ENCODE measurements at places on chromosomes 6 and 20.
A peak's percentile ranks its signal among the peaks of the same experiment; 100 is the strongest.

DNA sequence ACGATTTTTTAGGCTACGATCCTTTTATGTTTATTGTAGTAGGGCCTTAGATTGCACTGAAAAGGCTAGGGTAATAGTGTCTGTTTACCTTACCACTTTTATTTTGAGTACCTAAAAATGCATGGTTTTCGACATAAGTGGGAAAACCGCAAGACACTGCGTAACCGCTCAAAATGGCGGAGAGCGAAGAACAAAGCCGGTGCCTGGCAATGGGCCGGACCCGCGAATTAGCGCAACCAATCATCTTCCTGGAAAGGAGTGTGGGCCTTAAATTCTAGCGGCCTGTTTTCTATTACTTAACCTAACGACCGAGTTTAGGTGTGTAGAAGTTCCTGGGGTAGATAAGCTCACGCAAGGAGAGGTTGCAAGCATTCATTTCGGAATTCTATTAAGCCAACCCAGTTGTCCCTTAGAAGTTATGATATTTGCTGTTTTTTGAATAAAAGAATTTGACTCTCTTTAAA is 118.0 kb downstream of the HFE start:
- peak; percentile 88 for DNase-seq

DNA sequence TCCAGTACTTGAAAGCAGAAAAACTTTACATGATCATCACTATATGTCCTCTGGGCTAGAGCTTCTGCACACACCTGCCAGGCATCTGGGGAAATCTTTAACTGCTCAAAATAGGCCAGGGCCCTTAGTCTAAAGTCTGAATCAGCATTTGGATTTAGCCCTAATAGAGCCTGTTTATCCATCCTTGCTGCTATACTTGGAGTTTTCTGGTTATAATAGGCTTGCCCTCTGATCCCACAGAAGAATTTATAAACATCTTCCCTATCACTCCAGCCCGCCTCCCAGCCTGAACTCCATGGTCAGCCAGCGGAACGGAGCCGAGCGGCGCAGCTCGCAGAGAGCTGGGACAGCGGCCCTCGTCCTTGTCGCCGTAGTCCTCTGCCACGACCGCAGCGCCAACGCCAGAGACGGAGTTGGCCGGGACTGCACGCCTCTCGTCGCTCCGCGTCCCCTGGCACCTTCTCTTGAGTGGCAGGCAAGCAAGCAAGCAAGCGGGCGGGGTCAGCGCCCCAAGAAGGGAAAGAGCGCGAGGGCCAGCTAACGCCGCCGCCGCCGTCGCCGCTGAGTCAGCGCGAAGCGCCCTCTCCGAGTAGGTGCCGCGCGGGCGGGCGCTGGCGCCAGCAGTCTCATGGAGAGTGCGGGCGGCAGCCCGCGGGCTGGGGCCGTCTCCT is 25.4 kb upstream of the ASIP start:
- peak; percentile 6 for DNase-seq

GRCh38 chr6:150565945-150566344 is 33.7 kb upstream of the PLEKHG1 start:
- DNase-seq: no peak

DNA sequence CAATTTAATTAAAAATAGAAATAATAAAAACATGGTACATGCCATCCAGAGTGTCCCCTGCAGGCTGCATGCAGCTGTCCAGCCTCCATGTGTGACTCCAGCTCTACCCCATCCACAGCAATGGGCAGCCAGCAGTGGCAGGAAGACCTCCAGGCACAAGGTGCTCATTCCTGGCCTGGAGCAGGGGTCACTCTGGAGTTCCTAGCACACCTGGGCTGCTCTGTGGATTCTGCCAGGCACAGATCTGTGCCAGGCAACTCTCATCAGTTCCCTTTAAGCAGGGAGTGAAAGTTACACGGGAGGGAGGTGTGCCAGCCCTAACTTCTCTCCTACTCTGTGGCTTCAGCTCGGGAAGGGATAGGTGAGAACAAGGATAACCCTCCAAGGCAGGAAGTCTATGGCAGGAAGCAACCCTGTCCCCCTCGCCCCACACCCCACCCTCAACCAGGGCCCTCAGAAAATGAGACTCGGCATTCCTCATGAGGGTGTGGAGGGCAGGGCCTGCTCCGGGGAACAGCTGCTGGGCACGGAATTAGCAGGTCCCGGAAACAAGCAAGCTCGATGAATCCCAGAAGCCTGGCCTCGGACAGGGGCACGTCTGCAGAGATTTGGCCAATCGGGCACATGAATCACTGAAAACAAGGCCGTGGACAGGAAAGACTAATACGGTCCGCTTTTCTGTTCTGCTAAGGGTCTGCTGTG is 10.0 kb downstream of the JPH2 start:
- DNase-seq: no peak

DNA sequence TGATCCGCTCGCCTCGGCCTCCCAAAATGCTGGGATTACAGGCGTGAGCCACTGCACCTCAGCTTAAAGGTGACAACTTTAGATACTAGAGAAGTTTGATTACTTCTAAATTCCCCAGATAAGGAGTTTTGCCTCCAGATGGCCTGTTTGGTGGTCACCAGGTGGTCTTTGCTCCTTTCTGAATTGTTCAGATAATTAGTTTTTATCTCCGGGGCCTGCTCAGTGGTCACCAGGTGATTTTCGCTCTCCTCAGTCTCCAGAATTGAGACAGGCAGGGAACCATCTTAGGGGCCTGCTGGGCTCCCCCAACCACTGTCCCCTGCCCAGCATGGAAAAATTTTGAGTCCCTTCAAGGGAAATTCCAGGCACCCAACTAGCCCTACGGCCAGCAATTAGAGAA is 62.6 kb downstream of the GPR6 start:
- no peak for DNase-seq

DNA sequence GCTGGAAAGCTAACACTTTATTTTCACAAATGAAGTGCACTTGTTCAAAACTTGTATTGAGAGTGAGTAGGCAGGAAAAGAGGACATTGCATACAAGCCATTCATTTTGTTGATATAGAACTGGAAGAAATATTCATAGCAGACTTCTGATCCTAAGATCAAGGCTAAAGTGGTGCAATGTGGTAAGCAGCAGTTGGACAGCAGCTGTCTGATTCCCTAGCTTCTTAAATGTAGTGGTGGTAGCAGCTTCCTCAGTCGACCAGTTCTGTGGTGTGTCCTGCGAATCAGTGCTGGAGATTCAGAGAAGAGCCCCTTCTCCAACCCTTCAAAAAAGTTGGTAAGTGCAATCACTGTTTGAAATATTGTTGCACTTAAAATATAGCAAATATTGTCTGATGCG is 281.7 kb upstream of the GJE1 start:
- no peak for DNase-seq

DNA sequence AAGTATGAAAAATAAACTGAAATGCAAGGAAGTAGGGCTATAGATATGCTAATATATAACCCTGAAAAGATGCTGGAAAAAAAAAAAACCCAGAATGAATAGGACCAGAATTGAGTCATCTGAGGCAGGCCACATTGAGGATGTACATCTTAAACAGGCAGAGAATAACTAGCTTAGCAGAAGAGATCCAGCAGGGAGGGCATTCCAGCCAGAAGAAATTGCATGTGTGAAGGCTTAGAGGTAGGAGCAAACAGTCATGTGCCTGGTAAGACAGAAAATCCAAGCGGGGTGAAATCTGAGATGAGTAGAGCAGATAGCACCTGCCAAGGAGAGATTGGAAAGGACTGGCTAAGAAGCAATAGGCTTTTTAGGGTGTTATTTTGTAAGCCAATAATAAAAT is 2.6 kb downstream of the COL19A1 start:
- no peak for DNase-seq

DNA sequence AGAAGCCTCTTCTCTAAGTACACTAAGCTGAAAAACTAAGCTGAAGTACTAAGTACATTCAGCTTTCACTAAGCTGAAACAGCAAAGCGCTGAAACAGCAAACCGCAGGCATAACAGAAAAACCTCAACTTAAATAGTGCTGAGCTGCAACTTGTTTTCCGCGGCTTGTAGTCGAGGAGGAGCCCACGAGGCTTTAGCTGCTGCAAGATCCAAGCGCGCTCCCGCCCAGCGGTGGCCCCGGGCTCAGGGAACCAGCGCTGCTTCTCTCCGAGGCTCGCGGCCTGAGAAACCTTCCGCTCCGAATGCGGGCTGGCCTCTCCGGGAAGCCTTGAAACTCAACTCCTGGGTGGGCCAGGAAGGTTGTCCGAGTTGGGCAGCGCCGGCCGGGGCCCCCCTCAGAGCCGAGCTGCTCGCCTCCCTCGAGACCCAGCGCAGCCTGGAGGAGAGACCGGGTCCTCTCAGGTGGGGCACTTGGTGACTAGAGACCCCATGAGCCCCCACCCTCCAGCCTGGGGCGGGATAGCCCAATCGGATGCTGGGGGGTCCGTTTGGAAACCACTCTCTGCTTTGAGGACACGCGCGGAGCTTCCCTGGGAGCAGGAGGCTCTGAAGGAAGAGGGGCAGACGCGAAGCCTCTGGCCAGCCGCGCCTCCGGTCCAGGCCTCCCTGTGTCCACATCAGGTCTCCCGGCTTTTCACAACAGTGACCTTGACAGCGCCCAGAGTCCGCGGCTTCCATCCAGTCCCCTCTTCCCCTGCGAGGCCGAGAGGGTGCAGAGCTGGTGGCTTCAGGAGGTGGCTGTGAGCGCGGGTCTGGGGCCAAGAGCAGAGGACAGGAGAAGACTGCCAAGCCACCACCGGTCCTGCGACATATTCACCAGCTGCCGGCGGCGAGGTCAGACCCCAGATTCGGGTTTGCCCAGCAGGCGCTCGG is 38.1 kb upstream of the HLA-E start:
- DNase-seq: peak; percentile 65

DNA sequence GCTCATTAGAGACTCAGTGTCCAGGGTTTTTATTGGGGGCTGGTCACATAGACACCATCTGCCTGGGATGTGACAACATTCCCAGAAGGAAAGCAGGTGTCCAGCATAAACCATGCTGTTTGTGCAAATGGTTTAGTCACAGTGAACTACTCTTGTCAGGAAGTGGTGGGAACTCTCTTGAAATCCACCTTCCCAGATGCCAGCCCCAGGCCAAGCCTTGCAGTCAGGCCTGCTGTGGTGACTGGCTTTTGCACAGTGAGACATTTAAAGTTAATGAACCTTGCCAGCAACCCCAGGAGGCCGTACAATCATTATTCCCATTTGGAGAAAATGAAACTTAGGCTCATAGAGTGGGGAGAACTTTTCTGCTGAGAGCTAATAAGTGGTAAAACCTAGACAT is 242.5 kb upstream of the KCNG1 start:
- no peak for DNase-seq

GRCh38 chr20:55103188-55103587 is 627.8 kb downstream of the DOK5 start:
- no peak for DNase-seq

DNA sequence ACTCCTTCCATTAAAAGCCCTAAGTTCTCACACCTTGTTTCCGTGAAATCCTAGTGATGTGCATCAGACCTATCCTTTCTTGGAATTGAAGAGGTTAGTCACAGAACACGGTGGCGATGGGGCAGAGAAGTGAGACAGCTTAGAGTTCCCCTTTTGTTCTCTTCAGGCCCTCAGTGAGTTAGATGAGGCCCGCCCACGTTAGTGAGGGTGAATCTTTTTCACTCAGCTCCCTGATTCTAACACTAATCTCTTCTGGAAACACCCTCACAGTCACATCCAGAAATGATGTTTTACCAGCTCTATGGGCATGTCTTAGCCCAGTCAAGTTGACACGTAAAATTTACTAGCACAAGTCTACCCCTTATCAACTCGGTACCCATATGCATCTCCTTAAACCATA is 172.7 kb upstream of the NOX3 start:
- DNase-seq: no peak

DNA sequence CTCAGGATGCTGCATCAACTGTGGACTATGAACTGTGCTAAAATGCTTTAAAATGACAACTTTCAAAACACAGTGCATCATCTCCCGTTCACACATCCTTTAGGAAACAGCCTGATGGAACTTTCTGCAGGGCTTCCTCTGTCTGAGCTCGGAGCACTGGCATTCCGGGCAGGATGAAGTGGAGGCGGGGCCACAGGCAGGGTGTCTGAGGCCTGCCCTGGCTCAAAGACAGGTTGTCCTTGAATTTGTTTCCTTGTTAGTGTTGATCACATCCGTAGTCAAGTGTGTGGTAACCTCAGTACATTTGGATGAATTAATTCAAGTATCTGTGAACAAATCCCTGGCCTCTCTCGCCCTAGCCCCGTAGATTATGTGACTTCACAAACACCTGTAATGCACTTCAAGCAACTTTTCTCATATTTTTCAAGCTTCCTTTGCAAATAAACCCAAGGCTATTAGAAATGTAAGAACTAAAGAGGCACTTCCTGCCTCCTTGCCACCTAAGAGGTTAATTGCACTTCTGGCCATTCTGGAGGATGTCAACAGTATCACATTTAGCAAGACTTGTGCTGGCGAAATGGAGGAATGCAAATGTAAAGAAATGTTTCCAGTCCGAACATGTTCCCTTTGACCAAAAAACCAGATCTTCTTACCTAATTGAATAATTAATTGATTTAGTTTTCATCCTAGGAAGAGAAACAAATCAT is 3.1 kb downstream of the CD93 start:
- no peak for DNase-seq

- no peak for DNase-seq
Measured at GRCh38 chr20:1874450-1875182, 20.6 kb upstream of the SIRPA start.

- DNase-seq: no peak
Measured at GRCh38 chr20:53316206-53316937, 277.3 kb downstream of the ZNF217 start.

DNA sequence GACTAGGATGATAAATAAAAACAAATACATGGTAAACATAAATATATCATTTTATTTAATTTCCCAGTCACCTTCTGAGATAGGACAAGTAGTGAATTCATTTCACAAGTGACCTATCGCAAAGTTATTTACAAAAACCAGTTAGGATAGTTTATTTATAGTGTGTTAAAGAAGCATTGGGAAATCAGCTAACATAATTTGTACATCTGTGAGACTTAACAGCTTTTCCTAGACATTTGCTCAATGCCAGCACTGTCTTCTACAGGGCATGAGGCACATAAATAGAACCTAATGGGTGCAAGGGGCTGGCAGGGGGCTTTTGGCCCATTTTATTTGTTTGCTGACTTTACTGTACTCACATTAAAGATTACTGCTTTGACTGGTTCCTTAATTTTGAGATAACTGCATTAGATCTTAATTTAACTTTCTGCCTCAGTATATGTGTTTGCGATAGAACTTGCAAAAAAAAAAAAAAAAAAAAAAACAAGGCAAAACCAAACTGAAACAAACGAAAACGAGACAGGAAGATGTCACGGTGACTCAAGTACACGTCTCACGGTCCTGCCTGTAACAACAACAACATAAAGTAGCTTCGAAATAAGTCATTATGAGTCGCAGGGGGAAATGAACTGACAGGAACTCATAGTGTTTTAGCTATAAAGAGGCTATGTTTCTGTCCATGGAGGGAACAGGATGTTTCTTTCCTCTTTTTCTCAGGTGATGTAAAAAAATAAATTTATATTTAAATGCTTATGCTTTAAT is 133.7 kb upstream of the GMDS start:
- no peak for DNase-seq
